ENCODE measurements at places on chromosomes 12 and 14. TPM values are rescaled to one million over a fixed set of nuclear protein-coding genes. Genes with fewer than 3 reads are reported as not detected.

The SERPINA5 gene
- total RNA-seq = 4.3 TPM

GRCh38 chr14:102930753-102931579, 8.5 kb downstream of the AMN start:
- DNase-seq = no peak

The TAS2R8 gene
- total RNA-seq = not detected

The IQSEC3 gene
- total RNA-seq = 3.3 TPM

The SSTR1 gene
- 1.4 TPM for total RNA-seq

GRCh38 chr12:37548266-37548805, 768.2 kb upstream of the ALG10B start:
- DNase-seq = no peak

DNA sequence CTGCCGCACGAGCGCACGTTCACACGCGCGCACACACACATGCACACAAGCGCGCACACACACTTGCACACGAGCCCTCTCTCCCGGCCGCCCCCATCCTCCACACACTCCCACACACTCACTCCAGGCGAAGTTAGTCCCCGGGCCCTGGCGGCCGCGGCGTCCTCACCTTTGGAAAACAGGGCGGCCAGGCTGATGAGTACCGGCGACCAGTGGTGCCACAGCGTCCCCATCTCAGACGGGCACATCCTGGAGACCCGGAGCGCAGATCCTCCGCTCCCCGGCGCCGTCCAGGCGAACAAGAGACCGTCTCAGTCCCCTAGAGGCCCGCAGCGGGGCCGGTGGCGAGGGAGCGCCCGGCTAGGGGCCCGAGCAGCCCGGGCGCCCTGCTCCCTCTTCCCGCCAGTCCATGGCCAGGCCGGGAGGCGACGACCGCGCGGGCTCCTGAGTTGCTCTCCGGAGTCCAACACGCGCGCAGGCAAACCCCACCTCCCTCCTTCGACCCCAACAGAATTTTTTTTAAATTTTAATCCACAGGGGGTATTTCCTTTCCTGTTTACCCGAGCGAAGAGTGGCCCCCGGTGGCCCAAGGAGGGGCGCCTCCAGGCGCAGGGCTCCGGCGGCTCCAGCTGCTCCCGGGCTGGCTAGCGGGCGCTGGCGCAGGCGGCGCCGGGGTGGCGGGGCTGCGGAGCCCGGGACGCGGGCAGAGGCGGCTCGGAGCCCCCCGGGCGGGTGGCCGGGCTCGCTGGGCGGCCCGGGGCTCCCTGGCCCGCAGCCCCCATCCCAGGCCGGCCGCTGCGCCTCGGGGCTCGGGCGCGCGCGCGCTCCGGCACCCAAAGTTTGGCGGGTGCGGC, 506 bp downstream of the TMEM132D start:
- no peak for DNase-seq

GRCh38 chr12:125509195-125509594, 444.0 kb downstream of the AACS start:
- DNase-seq = no peak

The PMEL gene
- 5.2 TPM for total RNA-seq

DNA sequence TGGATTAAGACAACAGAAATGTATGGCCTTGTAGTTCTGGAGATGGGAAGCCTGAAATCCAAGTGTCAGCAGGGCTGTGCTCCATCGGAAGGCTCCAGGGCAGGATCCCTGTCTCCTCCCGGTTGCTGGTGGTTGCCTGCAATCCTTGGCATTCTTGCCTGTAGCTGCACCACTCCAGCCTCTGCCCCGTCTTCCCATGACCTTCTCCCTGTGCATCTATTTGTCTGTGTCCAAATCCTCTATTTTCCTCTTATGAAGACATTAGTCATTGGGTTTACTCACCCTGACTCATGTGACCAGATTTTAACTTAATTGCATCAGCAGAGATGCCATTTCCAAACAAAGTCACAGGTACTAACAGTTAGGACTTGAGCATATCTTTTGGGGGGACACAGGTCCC, 15.1 kb downstream of the TUNAR start:
- no peak for DNase-seq

DNA sequence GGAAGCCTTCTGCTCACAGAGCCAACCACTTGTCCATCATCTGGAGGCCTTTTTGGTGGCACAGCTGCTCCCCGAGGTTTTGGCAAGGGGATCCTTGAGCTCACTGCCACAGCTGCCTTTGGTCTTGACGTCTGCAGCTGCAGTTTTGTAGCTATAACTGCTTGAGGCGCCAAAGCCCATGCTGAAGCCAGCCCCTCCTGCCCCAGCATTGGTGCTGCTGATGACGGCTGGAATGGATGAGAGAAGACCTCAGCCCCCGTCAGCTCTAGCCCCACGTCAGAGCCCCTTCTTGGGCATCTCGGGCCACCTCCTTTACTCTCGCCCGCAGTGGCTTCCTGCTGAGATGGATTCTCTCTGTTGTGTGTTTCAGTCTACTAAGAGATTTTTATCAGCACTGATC, 12.3 kb upstream of the KRT74 start:
- no peak for DNase-seq

The CELA1 gene
- not detected for total RNA-seq

DNA sequence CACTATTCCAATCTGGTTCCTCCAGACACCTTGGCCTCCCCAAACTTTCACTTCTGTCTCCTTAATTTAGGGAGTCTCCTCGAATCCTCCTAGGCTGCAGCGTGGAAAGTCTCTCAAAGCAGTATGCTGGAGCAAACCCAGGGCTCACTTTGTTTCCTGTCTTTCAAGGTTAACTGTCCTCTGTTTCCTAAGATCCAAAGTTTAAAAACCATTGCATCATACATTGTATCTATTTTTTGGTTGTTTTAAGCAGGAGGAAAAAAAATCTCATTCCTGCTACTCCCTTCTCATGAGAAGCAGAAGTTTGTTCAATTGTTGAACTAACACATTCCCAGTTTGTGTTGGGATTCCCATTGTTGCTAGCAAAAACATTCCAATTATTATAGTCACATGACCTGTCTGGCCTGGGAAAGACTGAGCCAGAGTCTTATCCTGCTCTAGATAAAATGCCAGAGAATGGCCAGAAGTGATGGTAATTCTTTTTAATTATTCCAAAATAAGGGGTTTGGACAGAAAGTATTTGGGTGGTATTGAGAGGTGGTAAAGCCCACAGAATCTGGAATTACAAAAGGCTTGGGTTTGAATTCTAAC, 67.3 kb downstream of the HSPB8 start:
- no peak for DNase-seq

Measured in omental fat pad (tissue), 4 donors.